ENCODE measurements at places on chromosomes 2 and 18.

GRCh38 chr2:170307052-170307451 is 129.1 kb downstream of the MYO3B start:
- DNase-seq, result no peak

- DNase-seq, result peak; percentile 83
Observed at GRCh38 chr2:101387151-101387834, at the start of gene CREG2. Gene CREG2, minus strand, starts transcription at chr2:101387503. Its CDS starts 46 bp downstream, at chr2:101387457.

GRCh38 chr2:88248280-88248828 is 78.2 kb downstream of the THNSL2 start:
- DNase-seq, result no peak

GRCh38 chr18:79396431-79397246 is 909 bp downstream of the NFATC1 start:
- DNase-seq, result peak; percentile 78

- DNase-seq, result no peak
Observed at GRCh38 chr2:118752762-118753429, 94.6 kb downstream of the EN1 start.

DNA sequence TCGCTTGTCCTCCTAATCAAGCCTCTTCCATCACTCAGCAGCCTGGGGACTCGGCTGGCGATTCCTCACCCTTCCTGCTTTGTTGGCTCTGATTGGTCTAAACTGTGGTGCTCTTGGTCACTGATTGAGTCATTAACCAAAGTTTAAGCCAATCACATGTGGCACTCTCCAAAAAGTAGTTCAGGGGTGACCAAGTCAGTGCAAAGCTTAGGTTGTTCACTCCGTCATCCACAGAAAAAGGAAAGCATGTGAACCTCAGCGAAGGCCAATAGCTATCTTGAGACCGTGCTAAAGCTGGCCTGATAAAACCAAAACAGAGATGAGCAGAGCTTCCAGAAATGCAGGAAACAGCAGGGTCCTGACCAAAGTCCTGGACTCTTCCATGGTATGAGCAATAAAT is 4.9 kb downstream of the ALPK2 start:
- DNase-seq, result no peak

DNA sequence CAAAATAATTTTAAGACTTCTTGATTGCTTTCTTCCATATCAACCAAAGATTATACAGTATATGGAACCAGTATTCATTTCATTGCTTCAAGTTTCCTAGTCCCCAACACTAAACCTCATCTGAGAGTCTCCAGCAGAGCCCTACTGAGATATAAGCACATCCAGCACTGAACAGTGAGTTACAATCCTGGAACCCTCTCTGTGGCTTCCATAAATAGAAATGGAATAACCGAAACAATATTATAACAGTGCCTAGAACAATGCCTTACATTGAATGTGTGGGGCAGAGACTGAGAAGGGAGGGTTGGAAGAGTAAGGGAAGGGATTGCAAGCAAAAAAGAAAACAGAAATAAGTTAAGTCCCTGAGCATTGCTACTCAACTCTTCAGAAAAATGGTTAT is 18.9 kb downstream of the AAK1 start:
- no peak for DNase-seq

- DNase-seq, result peak; percentile 90
Observed at GRCh38 chr2:36708041-36708741, 11.7 kb downstream of the VIT start.

- DNase-seq, result no peak
Observed at GRCh38 chr2:48438266-48438665, 91.7 kb upstream of the STON1 start.

DNA sequence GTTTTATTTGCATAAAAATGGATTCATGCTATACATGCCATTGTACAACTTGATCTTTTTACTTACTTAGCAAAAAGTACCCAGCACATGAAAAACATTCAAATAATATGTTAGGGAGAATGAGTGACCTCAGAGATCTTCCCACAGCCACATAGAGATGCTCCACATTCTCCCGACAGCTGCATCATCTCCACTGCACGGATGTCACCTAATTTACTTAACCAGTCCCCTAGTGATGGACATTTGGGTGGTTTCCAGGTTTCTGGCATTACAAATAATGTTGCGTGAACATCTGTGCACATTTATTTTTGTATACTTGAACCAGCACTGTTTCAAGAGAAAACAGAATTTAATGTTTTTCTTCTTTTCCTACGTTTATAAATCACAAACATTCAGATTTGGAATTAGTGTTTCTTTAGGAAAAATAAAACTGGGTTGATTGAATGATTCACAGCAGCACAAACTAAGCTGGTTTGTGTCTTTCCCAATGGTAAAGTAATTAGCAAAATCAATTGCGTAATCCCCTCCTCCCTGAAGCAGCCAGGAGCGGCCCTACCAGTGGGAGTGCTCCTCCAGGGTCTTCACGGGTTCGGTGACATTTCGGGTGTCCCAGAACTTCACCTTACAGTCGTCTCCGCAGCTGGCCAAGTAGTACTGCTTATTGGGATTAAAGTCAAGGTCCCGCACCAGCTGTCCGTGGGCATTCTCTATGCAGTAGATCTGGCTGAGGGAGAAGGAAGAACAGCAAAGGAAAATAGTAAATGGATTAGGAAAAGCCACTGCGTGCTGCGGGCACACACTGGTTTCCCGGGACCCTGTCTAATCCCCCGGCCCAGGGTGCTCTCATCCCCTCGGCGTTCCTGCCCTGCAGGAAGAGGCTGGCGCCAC is 183.9 kb downstream of the EIPR1 start:
- DNase-seq, result peak; percentile 55

- DNase-seq, result no peak
Observed at GRCh38 chr2:48736251-48736650, 19.3 kb downstream of the LHCGR start.

DNA sequence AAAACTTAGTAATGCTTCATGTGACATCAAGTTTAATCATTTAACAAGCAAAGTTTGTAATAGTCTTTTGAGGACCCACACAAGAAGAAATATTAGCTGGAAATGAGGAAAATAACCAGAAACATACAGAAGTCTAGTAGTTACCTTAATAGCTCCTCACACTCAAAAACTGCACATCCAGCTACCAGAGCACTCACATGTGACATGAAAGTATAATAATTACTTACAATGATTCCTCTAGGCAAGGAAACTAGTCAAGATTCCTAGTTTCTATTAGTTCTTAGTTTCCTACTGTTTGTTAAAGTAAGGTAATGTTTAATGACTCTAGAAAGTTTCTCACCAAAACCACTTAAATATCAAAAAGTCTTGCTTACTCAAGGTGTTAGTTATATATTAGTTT is 335.8 kb downstream of the RAD51AP2 start:
- no peak for DNase-seq

DNA sequence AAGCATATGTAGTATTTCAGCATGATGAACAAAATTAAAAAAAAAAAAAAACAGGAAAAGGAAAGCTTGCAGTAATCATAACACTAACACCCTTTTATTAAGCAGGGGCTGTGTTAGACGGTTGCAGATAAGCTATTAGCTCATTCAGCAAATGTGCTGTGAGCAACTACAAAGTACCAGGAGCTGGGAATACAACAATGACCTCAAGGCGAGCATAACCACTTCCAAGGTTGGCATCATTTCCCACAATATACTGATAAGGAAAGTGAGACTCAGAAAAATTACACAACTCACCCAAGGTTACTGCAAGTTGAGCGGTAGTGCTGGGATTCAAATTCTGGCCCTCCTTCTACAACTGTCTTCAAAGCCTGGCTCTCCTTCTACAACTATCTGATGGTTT is 38.2 kb upstream of the ACTR3 start:
- no peak for DNase-seq

- peak; percentile 65 for DNase-seq
Observed at GRCh38 chr2:39837856-39838453, 58.9 kb upstream of the THUMPD2 start.

DNA sequence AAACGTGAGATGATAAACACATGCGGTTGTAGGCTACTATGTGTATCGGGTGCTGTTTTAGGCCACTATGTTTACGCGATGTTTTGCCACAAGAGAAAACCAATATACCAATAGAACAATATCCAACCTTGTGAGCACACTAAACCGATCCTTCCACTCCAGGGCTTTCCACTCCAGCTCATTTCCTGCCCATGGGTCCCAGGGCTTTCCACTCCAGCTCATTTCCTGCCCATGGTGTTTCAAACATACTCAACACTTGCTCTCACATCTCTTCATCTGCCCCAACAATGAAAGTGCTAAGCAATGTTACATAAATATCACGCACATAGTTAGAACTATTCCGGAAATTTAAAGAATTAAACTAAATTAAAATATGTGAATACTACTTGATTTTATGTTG is 80.0 kb downstream of the EPB41L3 start:
- DNase-seq, result no peak

DNA sequence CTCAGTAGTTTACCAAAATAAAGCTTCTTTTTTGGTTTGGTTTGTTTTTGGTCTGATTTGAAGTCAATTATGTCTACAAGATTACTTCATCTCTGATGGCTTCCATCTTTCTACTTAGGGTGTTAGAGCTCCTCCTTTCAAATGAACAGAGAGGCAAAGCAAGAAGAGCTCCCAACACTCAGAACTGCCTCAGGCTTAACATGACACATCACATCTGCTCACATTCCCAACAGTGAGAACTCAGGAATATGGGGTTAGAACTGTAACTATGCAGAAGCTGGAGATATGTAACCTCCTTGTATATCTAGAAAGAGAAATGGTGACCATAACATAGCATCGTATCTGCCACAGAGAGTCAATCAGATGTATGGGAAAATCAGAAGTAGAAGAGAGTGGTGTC is 11.4 kb upstream of the LRATD1 start:
- DNase-seq, result no peak

- peak; percentile 29 for DNase-seq
Observed at GRCh38 chr2:108916796-108917421, 72.1 kb downstream of the EDAR start.

- DNase-seq, result no peak
Observed at GRCh38 chr2:141724426-141724825, 406.4 kb downstream of the LRP1B start.

DNA sequence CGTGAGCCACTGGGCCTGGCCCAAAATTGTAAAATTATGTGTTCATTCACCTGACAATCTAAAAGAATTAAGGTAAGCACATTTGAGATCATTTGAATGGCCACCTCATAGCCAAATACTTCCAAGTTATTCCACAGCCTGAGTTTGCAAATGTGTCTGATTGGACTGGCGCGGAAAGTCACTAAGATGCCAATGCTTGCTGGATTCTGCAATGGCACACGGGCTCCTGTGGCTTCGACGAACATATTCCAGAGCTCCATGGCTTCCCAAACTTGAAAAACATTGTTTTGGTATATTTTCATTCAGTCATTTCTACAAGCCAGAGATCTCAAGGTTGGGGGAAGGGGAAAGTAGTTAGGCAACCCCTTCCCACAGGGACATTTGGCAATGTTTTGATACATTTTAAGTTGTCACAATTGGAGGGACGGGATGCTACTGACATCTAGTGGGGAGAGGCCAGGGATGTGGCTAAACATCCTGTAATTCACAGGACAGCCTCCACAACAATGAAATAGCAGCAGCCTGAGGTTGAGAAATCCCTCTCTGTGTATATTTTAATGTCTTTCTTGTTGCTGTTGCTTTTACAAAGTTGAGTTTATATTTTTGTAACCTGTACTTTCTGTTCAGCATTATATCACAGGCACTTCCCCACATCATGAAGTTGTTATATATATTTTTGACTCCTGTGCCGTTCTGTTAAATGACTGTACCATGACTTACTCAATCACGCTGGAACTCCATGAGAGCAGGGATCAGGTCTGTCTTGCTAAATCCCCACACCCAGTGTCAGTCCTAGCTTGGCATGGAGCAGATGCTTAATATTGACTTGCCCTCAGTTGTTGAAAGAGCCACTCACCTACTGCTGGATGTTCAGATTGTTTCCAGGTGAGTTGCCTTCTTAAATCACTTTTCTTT is 56.9 kb downstream of the COL4A4 start:
- DNase-seq, result peak; percentile 92

DNA sequence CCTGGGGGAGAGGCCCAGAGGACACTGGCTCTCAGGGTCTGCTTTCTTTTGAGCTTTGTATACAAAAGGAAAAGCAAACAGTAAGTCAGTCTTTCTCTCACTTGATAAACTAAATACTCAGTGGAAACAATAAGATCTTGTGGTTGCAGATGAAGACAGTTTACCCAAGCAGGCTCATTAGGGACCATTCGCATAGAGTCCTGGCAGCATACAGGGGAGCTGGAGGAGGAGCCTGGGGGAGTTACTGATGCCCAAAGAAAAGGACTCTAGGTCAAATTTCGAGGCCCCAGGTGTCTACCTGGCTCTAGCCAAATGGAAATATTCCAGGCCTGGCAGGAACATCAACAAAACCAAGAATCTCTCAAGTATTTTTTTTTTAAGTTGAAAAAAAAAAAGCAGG is 225.3 kb downstream of the CNTNAP5 start:
- DNase-seq, result no peak

DNA sequence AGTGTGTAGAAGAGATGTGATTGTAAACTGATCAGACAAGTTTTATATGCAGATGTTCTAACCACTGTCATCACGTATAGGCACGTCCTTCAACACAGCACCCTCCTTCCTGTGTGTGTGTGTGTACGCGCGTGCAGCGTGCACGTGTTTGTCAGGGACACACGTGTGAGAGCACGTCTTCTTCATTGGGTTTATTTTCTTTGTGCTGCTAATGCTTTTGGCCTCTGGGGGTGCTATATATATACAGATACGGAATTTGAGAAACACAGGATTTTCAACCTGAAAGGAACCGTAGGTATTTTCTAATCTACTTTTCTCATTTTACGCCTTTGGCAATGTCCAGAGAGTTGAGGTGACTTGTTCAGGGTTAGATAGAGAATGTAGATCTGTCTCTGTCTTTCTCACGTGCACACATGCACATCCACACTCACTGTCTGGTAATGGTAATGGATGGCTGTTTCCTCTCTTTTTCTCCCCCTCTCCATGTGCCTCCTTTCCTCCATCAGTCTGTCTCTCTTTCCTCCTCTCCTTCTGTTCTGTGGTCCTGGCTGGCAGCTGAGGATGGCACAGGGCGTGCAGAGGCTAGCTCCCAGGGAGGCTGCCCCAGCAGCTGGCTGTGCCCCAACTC is 13.4 kb upstream of the CELF4 start:
- DNase-seq, result peak; percentile 46

- DNase-seq, result no peak
Observed at GRCh38 chr2:46977899-46978298, 62.3 kb upstream of the MCFD2 start.

DNA sequence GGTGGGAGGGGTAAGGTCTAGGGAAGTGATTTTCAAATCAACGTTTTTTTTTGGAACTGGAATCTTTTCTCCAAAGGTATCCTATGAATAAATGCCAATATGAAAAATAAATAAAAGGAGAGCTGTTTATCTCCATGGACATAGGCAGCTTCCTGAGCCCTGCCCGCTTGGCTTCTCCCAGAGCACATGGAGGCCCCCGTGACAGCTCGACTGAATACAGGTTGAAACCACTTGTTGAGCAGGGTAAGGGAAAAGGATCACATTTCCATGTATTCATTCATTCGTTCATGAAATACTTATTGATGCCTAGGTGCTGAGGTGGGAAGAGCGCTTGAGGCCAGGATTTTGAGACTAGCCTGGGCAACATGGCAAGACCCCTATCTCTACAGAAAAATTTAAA is 64.8 kb downstream of the MARCHF4 start:
- no peak for DNase-seq
